ENCODE measurements at places on chromosomes 5 and 9.

DNA sequence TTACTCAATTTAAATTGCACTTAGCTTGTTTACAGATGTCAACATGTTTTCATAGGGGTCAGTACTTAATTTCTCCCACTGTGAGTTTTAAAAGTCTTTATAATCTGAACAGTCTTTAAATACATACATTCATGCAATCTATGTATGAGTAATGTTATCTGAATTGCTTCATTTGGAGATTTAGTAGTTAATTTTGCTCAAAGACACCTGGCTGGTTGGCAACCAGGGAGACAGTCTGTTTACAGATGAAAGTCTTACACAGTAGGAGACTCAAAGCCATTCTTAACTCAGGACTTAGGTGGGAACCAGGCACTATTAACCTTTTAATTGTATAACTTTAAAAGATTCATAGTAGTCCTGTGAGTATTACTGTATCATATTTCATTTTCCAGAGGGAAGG is 29.3 kb downstream of the DAB2 start:
- DNase-seq: no peak

- no peak for DNase-seq
Observed at GRCh38 chr5:169550227-169550626, 33.3 kb upstream of the SPDL1 start.

DNA sequence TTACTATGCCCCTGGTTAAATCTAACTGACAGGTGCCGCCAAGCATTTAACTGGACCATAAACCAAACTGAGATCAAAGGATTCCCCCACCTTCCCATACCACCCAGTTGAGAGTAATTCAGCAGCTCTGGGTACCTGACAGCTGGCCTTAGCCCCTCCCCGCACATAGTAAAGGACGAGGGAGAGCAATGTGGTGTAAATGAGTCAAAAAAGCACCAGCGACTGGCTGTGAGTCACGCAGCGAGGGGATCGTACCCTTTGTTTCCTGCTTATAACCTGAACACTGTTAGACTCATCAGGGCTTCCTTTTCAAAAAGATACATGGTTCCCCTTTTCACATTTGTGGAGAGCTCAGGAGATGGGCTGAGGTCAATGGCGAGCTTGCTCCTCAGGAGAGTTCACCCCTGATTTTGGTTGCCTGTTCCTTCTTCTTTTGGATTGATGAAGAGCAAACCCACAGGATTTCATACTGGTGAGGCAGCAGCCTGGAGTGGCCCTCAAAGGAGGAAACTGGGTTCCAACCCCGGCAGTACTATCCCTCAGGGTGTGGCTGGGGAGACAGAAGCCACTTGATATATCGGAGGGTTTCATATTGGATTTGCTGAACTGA is 71.5 kb downstream of the ANKRD33B start:
- DNase-seq: no peak

- DNase-seq: no peak
Observed at GRCh38 chr5:133953568-133954145, 14.8 kb downstream of the C5orf15 start.

GRCh38 chr5:110851357-110851756 is 112.5 kb downstream of the SLC25A46 start:
- no peak for DNase-seq

GRCh38 chr5:177309351-177310191 is 2.1 kb downstream of the MXD3 start:
- DNase-seq: peak; percentile 47

DNA sequence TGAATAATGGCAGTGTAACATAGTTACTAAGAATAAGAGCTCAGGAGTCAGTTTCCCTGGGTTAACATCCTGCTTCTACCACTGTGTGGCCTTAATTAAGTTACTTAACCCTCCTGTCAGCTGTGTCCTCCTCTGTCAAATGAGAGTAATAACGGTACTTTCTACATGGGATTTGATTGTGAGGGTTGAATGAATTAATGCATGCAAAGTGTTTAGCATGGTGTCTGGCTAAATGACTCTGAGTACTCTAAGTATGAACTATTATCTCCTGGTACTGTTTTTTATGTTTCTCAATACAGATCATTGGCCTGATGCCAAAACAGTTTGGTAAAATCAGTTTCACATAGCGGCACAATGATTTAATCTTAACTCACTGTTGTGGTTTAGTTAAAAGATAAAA is 19.6 kb downstream of the ZNF131 start:
- no peak for DNase-seq

- DNase-seq: no peak
Observed at GRCh38 chr9:33202552-33203201, 35.5 kb upstream of the B4GALT1 start.

GRCh38 chr9:22650946-22651345 is 204.3 kb downstream of the DMRTA1 start:
- no peak for DNase-seq

DNA sequence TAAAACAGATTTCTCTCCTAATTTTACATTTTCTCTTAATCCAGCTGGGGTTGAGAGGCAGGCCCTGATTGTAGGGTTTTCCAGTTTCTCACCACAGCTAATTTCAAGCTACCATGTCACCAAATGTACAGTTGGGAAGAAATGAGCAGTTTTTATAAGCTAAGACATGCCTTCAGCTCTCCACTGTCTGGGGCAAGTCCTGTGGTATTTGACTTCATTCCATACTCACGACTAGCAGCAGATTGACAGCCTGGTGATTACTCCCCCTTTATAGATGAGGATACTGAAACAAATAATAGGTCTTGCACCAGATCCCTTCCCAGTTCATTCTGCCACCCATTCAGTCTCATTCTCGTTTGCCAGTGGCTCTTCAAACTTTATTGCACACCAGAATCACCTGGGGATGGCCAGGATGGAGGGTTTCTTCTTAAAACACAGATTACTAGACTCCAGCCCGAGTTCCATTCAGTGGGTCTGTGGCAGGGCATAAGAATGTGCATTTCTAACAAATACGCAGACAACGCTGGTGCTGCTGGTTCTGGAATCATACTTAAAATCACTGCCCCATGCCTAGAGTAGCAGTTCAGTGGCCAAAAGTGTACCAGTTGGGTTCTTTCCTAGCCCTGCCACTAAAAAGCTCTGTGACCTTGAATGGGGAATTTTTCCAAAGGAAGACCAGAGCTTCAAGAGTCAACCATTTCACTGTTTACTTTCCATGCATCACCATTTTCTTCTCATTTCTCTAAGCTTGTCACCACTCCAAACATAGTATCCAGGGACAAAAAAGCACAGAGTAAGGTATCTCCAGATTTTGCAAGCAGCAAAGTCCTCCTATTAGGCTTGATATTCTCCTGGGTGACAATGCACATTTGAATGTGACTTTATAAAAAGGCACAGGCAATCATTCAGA is 64.3 kb downstream of the CSNK1A1 start:
- no peak for DNase-seq

- no peak for DNase-seq
Observed at GRCh38 chr9:111035543-111036428, 2.5 kb downstream of the LPAR1 start.

DNA sequence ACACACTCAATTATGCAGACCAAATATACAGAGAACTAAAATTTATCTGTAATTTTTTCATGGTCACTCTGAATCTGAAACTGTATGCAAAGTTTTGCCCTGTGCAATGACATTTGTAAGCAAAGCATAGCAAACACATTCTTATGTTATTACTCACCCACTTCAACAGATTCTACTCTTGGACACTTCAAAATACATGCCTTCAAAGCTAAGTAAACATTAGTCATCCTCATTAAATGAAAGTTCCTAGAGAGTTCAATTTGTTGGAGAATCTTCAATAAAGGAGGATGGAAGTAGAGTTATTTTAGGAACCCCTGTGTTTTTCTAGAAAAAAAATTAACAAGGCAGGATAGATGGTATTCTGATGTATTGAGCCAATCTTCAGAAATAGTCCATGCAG is 639.7 kb upstream of the C9orf72 start:
- no peak for DNase-seq

DNA sequence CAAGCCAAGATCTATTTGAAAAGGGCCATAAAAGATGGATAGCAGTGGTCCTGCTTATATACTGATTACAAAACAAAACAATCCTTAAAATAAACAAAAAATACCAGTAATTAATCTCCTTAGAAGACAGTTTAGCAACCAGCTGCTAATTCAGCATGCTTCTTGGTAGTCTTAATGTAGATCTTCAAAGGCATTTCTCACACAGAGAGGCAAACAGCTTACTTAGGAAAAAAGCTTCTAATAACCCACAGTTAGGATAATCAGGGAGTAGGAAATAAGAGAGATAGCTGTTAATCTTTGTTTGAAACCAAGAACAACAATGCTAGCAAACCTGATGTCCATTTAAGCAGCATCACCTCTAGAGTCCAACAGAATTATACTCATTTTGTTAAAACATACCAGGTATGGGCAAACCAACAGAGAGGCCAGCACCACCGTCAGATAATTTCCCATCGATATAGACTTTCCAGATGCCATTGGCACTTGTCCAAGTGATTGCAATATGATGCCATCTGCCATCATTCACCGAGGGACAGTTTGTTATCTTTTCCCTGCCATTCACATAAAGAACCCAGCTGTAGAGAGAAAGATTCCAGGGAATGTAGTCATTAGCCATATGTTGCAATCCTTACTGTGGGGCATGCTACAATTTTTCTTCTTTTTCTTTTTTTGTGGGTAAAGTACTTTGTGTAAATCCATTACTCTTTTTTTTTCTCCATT is 105.6 kb upstream of the TXNDC8 start:
- DNase-seq: no peak

DNA sequence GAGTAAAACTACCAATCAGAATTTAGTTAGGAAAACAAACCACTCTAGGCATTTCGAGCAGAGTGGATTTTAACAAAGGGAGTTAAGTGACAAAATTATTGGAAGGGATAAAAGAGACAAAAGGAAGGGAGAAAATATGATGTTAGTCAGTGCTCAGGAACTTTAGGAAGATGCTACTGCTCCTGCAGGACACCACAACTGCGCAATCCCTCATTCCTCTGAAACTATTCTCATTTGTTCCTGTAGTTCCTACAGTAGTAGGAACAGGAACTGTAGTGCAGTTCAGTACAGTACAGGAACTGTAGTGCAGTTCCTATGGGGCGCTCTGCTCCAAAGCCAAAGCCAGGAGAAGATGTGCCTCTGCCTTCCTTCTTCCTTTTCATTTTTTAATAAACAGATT is 29.9 kb upstream of the MEGF10 start:
- no peak for DNase-seq

GRCh38 chr5:137182576-137182975 is 316.6 kb downstream of the SPOCK1 start:
- DNase-seq: no peak

GRCh38 chr5:79189439-79190234 is 46.3 kb upstream of the JMY start:
- DNase-seq: no peak

GRCh38 chr5:159049844-159050315 is 49.8 kb downstream of the EBF1 start:
- no peak for DNase-seq

DNA sequence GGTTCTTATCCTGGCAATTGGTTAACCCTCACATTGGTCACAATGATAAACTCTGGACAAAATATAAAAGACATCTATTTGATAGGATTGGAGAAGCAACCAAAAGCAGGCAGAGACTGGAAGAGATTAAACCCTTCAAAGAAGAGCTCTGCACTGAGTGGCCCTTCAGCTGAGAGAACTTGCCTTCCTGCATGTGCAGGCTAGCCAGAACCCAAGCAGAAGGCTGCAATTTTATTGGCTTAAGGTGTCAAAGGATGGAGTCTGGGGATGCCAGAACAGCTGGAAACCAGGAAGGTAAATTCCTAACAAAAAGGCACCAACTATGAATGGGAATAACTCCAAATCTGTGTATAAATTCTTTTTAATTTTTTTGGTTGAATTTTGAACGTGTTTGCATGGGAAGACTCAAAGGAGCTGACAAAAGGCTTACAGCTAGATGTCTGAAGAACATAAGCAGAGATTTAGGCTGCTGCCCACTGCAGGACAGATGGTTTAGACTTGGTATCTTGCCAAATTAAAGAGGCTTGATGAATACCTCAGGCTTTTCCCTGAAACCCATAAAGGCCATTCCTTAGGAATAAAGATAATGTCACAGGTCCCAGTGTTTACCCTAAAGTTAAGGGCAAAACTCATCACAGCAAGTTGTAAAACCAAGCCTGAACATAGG is 66.3 kb downstream of the NR2F1 start:
- DNase-seq: no peak

- no peak for DNase-seq
Observed at GRCh38 chr9:83965350-83966208, 14.4 kb downstream of the HNRNPK start.

- no peak for DNase-seq
Observed at GRCh38 chr5:169602535-169602934, 19.0 kb downstream of the SPDL1 start.

GRCh38 chr9:36437790-36438189 is 37.7 kb upstream of the RNF38 start:
- DNase-seq: no peak

- DNase-seq: no peak
Observed at GRCh38 chr9:36772449-36773403, 200.0 kb downstream of the MELK start.

DNA sequence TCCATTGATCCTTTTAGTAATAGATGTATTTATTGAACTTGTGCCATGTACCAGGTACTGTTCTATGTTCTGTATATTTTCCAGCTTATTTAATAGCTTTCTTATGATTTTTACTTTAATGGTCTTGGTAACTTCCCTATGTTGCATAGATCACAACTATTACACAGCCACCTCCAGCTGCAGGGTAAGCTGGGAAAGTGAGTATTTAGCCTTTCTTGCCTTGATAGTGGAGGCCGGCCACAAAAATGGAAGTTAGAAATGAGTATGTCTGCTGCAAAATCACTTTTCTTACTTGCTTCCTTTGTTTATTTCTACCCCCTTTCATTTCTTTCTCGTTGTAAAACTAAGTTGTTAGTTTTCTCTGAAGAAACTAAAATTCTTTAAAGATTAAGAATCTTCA is 43.1 kb upstream of the ANKDD1B start:
- no peak for DNase-seq

- DNase-seq: no peak
Observed at GRCh38 chr5:127236254-127236653, 54.3 kb upstream of the MEGF10 start.

DNA sequence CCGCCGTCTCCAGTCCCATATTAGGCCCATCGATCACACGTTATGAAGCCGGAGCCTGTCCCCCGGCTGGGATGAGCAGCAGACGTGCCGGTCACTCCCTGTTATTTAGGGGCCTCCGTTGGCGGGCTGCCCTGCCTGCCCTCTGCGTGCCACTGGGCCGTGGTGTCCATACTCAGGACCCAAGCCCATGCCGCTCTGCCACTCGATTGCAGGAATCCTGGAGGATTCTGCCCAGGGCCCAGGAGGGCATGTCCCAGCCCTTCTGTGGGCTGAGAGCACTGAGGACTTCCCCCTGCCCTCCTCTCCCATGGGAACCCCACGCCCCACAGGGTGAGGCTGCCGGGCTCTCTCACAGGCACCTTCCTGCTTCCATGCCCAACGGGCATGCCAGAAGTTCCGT is 19.6 kb upstream of the LAMC3 start:
- DNase-seq: no peak

All from T-helper 22 cell (primary cell).